ENCODE measurements at places on chromosomes 6 and 20. TPM values are rescaled to one million over a fixed set of nuclear protein-coding genes. Genes with fewer than 3 reads are reported as not detected.

GRCh38 chr6:33915134-33915533, 111.3 kb upstream of the MLN start:
- DNase-seq, result peak; percentile 32

DNA sequence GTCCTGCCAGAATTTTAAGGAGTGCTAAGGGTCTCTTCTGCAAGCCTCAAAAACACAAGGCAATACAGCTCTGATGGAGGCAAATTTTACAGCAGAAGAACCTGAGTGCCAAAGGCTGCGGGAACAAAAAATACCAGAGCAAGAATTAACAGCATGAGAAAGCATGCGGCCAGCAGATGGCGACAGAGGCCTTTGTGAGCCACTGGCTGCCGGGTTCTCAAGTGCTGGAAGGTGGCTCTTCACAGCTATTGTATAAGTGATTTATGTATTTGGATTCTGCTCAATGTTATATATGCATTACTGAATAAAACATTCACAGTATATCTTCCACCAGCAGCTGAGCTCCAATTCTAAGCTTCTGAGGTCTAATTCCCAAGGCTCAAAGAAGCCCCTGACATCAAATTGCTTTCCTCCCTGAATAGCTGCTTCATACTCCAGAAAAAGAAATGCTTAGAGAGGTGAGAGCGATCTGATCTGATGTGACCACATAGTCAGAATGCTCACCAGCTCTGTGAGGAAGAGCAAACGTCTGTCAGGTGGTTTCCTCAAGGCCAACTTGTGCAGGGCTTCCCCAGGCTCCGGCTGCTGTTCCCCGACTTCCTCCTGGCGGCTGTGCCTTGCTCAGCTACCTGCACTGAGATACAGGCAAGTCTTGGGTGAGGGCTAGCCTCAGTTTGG, 58.6 kb downstream of the PPP1R3G start:
- DNase-seq, result peak; percentile 88

- no peak for DNase-seq
These were observed 120.1 kb downstream of the AIG1 start for GRCh38 chr6:143180826-143181225.

The ATP6V1G2 gene
- total RNA-seq, result 1.6 TPM

Data from left ventricle myocardium inferior (tissue), 1 donor.